Spleen (tissue), 13 donors: ENCODE measurements at places on chromosomes 5 and 9. TPM values are rescaled to one million over a fixed set of nuclear protein-coding genes. Genes with fewer than 3 reads are reported as not detected.

GRCh38 chr5:151123897-151124751 lies 33.5 kb downstream of the ANXA6 start:
- H3K36me3 ChIP-seq = peaks cover 66% of the 10 kb centered on the region
- no peaks in the 10 kb centered on the region for H3K27me3 ChIP-seq
- peaks cover 75% of the 10 kb centered on the region for H3K4me1 ChIP-seq
- peak overlapping the region; percentile 90 for H3K27ac ChIP-seq
- H3K4me3 ChIP-seq = no peak overlapping the region

IFNK gene
- total RNA-seq = not detected

- H3K4me3 ChIP-seq = no peak overlapping the region
- no peak for DNase-seq
- no peaks in the 10 kb centered on the region for H3K27me3 ChIP-seq
- H3K27ac ChIP-seq = no peak overlapping the region
- H3K4me1 ChIP-seq = no peaks in the 10 kb centered on the region
These were observed 188.0 kb downstream of the XRCC4 start for GRCh38 chr5:83265318-83265717.

- no peaks in the 10 kb centered on the region for H3K4me1 ChIP-seq
- no peak for DNase-seq
- H3K27me3 ChIP-seq = no peaks in the 10 kb centered on the region
These were observed 48.8 kb downstream of the SMIM23 start for GRCh38 chr5:171834461-171834860.

DNA sequence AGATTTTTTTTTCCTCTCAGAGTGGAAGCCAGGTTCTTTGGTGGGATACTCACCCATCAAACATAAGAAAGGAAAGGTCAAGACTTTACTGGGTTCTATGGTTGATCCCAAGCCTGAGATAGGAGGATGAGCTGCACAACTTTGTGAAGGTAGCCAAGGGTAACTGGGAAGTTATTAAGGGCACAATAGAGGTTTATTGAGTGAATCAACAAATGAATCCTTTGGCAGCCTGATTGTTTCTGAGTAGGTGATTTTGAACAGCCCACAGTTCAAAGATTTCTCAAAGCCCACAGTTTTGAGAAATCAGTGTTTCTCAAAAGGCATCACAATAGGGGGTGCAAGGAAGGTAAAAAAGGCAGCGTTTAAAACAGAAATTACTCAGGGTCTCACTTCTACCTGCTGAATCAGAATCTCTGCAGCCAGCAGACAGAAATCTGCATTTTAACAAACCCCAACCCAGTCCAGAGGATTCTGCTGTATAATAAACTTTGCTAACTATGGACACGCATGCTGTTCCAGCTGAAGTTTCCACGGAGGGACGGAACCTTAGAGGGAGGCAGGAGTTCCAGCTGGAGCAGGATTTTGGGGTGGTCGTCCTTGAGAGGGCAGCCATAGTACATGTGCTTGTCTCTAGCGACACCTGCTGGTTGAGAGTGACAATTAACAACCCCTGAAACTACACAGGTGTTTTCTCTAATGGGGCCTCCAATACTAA lies 32.7 kb upstream of the FSD1L start:
- H3K36me3 ChIP-seq = no peaks in the 10 kb centered on the region
- H3K27ac ChIP-seq = no peak overlapping the region
- no peaks in the 10 kb centered on the region for H3K27me3 ChIP-seq
- no peak overlapping the region for H3K4me3 ChIP-seq
- DNase-seq = no peak

DNA sequence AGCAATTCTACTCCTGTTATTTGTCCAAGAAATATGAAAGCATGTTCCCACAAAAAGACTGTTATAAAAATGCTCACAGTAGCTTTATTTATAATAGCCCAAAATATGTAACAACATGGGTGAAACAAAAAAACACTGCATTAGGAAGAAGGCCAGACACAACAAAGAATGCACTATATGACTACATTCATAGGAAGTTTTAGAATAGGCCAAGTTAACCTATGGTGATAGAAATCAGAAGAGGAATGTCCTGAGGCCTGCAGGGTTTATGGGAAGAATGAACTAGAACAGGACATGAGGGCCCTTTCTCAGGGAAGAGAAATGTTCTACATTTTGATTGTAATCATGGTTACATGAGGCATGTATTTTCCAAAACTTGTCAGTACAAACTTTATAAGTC lies 24.7 kb upstream of the TAS2R1 start:
- no peak overlapping the region for H3K4me3 ChIP-seq
- no peak overlapping the region for H3K27ac ChIP-seq
- H3K27me3 ChIP-seq = no peaks in the 10 kb centered on the region
- H3K36me3 ChIP-seq = no peaks in the 10 kb centered on the region
- DNase-seq = no peak

GRCh38 chr5:52269401-52269800 lies 518.3 kb upstream of the ITGA1 start:
- H3K4me1 ChIP-seq = no peaks in the 10 kb centered on the region
- H3K4me3 ChIP-seq = no peak overlapping the region
- H3K36me3 ChIP-seq = no peaks in the 10 kb centered on the region
